Pons (tissue), 1 donor: ENCODE measurements at places on chromosomes 11 and 22.

GRCh38 chr11:93249459-93250220, 51.8 kb upstream of the SLC36A4 start:
- DNase-seq = no peak

DNA sequence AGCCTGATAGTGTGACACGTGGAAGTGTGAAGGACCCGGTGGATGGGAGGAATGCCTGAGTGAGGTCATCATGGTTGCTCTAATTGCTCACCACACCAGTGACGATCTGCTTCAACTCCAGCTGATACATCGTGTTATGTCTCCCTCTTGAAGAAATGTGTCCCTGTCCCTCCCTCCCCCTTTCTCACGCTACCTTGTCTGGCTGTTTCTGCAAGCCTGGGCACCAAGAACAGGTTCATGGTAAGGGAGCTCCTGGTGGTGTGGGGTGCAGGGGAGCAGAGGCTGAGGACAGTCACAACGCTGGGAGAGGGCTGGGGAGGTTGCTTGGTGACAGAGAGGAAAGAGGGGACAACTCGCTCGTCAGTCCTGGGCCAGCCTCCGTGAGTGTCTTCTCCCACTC, 413.4 kb downstream of the SOX6 start:
- no peak for DNase-seq

GRCh38 chr11:110921742-110922521, 209.7 kb upstream of the ARHGAP20 start:
- DNase-seq = no peak

DNA sequence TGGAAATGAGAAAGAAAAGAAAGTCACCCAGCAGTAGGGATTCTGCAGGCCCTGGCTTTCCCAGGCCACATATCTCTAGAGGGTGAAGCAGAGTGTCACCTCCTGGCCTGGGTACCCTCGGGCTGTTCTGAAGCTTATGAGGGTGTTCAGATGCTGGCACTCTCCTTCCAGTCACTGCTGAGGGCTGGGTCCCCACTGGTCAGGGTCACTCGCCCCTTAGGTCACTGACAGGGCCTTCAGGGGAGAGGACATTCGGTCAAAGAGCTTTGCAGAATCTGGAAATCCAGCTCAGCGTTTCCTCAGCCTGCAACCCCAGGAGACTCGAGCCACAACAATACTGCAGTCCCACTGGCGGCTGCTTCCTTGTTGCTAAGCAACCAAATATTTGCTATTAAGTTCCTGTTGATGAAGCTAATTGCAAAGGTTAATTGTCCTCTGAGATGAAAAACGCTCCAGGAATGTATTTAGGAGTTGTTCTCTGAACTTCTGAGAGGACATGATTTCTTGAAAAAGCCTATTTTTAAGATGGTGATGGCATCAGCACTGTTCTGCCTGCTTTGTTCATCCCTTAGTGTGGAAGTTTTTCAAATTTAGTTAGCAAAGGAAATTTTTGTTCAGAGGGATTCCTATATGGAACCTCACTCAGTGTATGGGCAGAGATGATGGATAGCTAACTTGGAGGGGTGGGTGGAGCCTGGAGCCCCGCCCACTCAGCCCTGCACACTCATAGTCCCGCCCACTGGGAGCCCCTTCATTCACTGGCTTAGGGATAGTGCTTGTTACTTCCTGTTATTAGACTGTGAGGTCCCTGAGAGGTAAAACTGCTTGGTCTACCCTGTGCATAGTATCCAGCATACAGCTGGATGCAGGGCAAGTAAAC, 109.2 kb downstream of the CSNK2A3 start:
- DNase-seq = no peak

DNA sequence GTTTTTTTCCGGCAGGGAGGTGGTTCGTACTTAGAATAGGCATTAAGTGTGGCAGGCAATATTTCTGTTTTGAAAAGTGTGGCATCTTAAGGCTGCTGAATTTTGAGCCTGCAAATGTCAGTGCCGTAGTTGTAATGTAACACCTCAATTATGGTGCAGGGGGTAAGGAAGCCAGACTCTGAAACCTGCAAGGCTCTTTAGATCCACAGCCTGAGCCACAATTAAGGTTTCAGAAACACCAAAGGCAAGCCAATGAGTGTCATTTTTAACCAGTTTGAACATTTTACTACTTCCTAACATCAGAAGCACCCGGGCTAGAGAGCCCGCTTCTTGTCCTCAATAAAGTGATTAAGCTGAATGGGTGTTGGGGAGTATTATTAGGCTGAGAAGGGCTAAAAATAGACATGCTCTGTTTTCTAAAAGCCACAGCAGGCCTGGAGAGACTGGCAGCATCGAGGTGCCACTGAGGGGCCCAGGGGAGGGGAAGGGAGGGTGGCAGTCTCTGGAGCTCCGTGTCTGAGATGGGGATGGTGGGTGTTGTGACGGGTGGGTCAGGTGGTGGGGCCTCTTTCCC, 113.4 kb downstream of the ZBTB16 start:
- DNase-seq = no peak

DNA sequence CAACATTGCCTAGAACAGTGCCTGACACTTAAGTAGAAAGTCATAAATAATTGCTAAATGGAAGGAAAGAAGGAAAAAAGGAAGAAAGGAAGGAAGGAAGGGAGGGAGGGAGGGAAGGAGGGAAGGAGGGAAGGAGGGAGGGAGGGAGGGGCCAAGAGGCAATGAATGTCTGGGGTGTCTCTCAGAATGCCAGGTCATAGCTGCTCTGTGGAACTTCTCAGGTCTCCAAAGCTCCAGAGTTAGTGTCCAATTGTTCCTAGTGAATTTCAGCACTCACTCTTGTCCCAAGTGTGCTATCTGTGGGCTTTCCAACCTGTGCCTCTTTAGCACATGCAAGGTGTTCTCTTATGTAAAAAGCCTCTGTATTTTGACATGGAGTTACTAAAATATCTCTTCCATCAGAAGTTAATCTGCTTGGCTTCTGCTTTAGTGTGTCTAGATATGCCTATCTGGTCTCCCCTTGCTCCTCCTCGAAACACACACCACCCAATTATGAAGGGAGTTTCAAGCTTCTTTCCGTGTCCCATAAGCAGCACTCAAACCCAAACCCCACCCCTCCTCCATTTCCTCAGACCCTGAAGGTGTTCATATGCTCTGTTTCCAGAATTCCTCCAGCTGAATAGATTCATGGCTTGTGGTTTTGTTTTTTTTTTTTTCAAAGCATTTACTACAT, 56.5 kb downstream of the FAM76B start:
- DNase-seq = no peak

- DNase-seq = no peak
These were observed 125.2 kb downstream of the CTTN start for GRCh38 chr11:70523384-70524095.

- DNase-seq = no peak
These were observed 31.5 kb downstream of the MYEOV start for GRCh38 chr11:69325446-69325845.

- DNase-seq = no peak
These were observed 37.5 kb upstream of the RAB1B start for GRCh38 chr11:66230978-66231377.

DNA sequence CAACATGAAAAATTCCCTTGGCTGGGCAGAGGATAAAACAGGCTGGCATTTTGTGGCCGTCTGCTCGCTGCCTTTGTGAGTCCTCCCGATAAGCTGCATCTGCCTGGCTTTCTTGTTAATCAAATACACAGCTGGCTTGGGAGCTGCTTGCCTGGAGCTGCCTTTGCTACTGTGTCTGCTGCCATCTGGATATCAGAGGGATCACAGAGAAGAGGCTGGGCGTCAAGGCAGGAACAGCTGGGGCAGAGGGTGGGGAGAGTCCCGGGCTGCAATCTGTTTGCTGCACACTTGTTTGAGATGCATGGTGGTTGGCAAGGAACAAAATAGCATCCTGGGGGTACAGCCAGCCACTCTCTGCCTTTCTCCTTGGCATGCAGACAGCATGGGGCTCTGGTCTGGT, 36.0 kb downstream of the COMMD9 start:
- DNase-seq = peak; percentile 79
